ENCODE measurements at places on chromosomes 13 and 19.

DNA sequence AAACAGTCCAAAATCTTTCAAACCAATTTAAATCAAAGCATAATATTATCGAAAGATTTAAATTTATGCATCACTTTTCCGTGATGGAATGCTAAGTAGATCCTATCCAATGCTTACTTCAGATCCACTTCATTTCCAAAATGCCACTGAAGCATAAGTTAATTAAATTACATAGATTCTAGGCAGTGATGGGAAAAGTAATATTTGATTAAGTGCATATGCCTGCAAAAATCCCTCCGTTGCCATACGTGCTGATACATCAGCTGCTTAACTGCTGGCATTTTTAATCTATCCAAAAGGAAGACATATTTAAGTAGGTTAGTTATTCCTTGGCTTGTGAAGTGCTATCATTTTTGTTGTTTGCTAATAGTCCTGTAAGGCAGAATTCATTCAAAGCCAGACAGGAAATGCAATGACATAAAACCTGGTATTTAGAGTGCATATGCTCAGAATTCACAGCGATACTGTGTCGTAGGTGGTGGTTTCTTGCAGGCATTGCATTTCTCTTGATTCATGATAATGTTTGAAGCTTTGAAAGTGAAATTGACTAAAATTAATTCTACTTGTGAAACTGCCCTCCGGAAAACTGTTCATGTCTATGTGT lies 738.3 kb upstream of the GPC6 start:
- no peak for DNase-seq

- DNase-seq = no peak
These were observed at the start of gene CDX2 for GRCh38 chr13:27969082-27969865. CDX2 (minus strand) TSS chr13:27969315; CDS start chr13:27969006, 309 bp downstream.

GRCh38 chr13:112964971-112965492 lies 4.0 kb upstream of the MCF2L start:
- DNase-seq = no peak

DNA sequence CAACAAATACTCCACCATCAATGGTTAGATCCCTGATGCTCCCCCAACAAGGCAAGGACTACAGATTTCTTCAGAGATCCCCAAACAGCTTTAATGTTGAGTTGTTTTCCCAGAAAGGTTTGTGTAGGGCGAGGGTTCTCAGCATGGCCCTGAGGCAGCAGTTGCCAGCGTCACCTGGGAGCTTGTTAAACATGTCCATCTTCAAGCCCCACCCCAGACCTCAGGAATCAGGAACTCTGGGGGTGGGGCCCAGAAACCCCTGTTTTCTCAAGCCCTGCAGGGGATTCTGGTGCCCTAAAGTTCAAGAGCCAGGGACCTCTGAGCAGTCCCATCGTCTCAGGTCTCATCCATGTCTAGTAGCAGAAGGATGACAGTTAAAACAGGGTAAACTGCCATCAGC lies 9.6 kb downstream of the EFNB2 start:
- no peak for DNase-seq

- no peak for DNase-seq
These were observed 3.4 kb upstream of the TBXA2R start for GRCh38 chr19:3609779-3610719.

DNA sequence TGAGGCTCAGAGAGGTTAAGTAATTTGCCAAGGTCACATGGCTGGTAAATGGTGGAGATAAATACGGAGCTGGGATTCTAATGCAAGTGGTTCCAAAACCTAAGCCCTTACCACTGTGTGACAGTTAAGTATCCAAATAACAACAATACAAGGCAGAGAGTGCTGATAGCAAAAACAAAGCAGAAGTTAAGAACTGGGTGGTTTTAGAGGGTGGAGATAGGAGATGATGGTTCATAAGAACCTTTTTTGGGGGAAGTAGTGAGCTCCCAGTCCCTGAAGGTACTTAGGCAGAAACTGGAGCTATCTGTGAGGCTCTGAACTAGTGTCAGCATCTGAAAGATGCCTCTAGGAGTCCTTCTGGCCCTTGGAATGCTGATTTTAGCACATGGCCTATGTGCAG lies 56.2 kb upstream of the UBE2L5 start:
- no peak for DNase-seq

GRCh38 chr13:39876258-39876657 lies 220.8 kb downstream of the COG6 start:
- no peak for DNase-seq

DNA sequence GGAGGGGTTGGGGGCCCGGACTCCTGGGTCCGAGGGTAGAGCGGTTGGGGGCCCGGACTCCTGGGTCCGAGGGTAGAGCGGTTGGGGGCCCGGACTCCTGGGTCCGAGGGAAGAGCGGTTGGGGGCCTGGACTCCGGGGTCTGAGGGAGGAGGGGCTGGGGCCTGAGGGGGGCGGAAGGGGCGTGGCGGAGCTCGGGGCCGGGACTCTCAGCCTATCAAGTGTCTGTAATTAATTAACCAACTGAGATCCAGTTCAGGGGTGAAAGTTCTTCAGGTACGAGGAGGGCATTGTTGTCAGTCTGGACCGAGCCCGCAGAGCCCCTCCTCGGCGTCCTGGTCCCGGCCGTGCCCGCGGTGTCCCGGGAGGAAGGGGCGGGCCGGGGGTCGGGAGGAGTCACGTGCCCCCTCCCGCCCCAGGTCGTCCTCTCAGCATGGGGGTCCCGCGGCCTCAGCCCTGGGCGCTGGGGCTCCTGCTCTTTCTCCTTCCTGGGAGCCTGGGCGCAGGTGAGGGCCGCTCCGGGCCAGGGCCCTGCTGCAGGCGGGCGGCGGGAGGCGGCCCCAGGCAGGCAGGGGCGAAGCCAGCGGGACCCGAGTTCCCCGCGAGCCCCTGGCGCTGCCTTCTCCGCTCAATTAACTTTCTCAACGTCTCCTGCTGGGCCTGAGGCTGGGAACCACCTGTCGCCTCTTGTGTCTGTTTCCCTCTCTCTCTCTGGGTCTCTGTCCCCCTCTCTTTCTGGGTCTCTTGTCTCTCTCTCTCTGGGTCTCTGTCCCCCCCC lies 697 bp downstream of the FCGRT start:
- peak; percentile 76 for DNase-seq

DNA sequence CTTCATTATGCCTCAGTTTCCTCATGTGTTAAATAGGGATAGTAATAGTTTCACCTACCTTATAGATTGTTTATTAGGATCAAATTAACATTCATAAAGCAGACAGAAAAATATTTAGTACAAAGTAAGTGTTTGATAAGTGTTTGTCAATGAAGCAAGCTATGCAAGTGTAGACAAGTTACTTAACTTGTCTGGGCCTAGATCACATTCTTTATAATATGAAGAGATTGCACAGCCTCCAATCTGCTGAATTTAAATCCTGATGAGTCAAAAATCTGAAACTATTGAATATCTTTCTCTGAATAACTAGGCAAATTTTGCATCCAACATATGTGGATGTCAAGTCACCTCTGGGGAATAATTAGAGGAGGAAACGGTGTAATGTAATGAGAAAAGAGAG lies 170.5 kb downstream of the MZT1 start:
- no peak for DNase-seq

DNA sequence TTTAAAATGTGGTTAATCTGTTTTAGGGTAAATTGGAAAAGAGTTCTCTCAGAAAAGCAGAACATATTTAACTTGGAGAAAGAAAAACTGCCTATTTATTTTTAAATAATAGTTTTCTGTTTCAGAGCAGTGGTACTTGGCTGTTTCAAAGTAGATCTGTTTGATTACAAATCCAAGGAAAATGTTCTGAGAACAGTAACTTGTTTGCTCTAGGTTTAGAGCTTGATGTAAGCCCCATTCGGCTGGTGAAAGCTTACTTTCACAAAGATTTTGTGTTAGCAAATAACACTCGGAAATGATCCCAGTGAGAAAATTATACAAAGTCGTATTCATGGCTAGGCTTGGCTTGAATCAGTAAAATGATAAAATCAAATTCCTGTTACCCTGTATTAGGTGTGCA lies 395.8 kb upstream of the GPC6 start:
- DNase-seq = no peak

- DNase-seq = no peak
These were observed 31.0 kb downstream of the C2CD4C start for GRCh38 chr19:377801-378581.

- no peak for DNase-seq
These were observed 6.7 kb downstream of the CAMSAP3 start for GRCh38 chr19:7602240-7602934.

DNA sequence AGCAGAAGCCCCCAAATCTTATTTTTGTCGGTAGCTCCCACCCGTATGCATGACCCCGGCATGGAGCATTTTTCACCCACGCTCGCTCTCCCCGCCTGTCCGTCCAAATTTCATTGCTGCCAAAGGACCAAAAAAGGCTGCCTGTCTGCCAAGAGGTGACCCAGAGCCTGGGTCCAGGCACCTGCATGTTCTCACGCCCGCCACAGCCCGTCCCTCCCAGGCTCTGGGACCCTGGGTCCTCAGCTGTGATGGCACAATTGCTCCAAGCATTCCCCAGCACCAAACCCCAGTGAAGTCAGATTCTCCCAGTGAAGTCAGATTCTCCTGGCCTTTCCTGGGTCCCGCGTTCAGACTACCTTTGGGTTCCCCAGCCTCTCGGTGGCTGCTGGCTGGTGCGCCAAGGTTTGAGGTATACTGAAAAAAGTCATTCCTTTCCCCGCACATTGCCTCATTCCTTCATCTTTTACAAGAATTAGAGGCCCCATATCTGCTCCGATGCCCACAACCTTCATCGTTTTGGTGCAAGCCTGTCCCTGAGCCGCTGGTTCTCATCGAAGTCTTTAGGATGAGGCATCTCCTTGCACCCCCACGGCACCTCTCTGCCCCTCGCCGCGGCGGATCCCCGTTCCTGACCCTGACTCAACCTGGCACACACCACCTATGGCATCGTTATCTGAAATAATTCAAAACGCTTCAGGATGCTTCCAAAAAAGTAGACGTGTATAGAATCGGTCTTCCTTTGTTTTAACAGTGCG lies 59.3 kb upstream of the F7 start:
- no peak for DNase-seq

DNA sequence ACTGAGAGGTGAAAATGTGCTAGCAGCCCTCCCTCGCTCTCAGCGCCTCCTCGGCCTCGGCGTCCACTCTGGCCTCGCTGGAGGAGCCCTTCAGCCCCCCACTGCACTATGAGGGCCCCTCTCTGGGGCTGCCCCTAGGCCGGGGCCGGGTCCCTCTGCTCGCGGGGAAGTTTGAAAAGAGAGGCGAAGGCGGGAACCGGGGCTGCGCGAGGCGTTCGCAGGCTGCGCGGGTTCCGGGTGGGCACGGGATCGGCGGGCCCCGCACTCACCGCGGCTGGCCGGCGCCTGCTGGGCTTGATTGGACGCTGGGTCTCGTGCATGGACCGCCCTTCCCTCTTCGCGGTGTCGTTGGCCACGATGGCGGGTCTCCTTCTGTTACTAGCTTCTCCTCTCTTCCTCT lies 29.3 kb downstream of the C1QTNF9 start:
- DNase-seq = no peak

Measured in ecto neural progenitor cell (in vitro differentiated cells).